Stimulated activated CD4-positive, alpha-beta T cell treated with anti-CD3 and anti-CD28 coated beads, Interleukin-1b, Interleukin-23, amount 100 ng/mL, for 1 hour (primary cell): ENCODE measurements at places on chromosomes 7 and 10.

DNA sequence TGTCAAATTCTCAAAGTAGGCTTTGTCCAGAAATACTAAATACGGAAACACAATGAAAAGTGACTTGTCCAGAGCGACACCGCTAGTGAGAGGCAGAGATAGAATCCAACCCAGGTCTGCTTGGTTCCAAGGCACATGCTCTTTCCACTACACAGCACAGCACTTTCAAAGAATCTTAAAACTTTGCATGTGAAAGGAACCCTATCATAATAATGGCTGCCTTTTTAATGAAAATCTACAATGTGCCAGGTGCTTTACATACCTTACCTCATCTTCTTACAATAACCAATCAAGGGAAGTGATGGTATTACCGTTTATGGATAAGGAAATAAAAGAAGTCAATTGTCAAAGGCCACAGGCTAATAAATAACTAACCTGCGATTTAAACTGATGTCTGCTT is 2.6 kb downstream of the CHCHD3 start:
- no peak for DNase-seq

GRCh38 chr10:131970946-131971345 is 10.8 kb downstream of the BNIP3 start:
- no peak for DNase-seq

GRCh38 chr7:118590107-118590506 is 365.6 kb downstream of the ANKRD7 start:
- DNase-seq, result no peak

- DNase-seq, result no peak
Observed at GRCh38 chr10:4541292-4541691, 284.7 kb upstream of the AKR1E2 start.

GRCh38 chr7:156703773-156704482 is 63.4 kb downstream of the RNF32 start:
- no peak for DNase-seq

DNA sequence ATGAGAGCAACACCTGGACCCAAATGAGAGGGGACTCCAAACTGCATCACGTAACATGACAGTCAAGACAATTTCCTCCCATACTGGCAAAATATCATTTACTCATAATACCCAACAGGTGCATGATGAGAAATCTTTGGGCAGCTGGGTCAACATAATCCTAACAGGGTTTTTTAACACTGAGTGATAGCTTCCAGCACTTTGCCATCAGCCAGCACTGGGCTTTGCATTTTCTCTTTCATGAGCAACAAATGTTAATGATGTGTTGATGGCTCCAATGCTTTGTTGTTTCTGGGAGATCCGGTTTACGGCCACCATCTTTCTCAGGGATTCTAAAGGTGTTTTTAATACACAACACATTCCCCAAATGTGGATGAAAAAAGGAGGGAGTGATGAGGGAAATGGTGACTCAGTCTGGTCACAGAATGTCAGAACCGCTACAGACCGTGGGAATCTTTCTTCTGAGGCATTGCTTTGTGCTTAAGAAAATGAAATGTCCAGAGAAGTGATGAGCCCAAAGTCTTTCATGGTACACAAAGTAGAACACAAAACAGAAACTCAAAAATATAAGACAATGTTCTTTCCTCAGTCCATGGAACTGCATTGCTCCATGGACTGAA is 705.7 kb upstream of the IGFBP3 start:
- no peak for DNase-seq

DNA sequence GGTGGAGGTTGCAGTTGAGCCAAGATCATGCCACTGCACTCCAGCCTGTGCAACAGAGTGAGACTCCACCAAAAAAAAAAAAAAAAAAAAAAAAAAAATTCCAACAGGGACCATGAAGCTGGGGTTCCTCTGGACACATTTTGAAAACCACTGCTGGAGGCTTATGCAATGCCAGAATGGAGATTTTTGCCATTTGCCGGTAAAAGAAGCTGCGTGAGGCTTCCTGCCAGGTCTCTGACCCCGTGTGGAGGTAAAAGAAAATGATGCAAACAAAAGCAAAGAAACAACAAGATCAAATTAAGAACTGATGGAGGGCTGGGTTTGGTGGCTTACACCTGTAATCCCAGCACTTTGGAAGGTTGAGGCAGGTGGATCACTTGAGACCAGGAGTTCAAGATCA is 30.5 kb upstream of the PDZD8 start:
- no peak for DNase-seq

DNA sequence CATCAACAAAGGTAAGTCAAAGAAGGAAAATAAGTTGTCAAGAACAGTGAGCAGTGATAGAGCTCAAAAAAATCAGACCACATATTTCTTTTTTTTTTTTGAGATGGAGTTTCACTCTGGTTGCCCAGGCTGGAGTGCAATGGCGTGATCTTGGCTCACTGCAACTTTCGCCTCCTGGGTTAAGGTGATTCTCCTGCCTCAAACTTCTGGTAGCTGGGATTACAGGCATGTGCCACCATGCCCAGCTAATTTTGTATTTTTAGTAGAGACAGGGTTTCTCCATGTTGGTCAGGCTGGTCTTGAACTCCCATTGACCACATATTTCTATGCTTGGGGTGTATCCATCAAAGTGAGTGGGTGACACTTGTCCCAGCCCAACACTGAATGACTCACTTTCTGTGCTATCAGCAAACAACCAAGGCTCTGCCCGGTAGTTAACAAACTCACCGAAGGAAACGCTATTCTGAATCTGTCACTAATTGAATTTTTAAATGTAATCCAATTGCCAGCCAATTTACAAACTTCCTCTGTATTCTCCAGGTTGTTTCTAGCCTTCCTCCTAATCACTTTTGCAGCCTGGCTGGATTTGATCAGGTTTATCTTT is 19.6 kb upstream of the SMNDC1 start:
- DNase-seq, result no peak

- no peak for DNase-seq
Observed at GRCh38 chr7:95927756-95928155, 155.4 kb downstream of the DYNC1I1 start.

DNA sequence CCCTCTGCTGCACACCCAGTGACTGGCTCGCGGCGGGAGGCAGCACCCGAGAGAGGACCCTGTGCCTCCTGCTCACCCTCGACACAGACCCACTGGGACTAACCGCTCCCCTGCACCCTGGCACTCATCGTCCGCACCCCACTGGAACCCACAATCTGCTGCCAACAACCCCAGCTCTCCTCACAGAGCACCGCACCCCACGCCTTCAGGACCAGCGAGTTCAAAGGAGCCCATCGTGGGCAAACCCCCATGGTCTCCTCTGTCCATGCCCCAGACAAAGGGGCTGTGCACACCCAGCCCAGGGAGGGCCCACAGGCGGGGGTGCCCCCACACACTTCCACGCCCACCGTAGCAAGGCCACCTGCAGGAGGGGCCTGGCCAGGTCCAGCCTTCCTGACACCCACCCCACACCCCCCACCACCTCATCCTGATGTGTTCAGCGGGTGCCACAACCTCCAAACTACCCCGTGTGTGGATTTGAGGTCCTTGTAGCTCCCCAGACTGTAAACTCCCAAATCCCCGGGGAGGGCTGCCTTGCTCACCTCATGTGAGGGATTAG is 14.0 kb downstream of the RASGEF1A start:
- no peak for DNase-seq

DNA sequence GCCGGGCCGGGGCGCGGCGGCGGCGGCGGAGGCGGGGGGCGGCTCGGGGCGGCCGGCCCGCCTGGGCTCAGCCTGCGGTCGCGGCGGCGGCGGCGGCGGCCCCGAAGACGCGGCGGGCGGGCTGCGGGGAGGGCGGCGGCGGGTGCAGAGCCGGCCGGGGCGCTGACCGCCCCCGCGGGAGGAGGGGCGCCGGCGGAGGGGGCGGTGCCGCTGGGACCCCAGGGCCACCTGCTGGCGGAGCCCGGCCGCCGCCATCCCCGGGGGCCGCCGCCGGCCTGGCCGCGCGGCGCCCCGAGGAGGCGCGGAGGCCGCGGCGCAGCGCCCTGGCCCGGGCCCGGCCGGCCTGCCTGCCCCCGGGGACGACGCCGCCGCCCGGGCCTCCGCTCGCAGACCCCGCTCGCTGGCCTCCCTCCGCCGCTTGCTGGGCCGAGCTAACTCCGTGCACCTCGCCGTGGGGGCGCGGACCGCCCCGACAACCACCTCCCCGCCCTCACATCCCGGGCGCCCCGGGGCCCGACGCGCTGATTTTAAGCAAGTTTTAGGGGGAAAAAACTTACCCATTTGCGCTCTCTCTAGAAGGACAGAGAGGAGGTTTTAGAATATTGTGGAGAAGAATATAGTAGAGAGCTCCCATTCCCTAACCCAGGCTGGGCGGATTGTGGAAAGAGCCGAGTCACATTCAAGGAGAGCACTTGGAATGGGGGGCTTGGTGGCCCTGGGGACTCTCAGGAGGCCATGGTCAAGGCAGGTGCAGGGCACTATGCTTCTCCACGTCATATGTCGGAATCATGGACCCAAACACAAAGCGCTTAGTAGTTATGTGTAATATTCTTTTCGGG is at the start of gene BEND7:
BEND7 (minus strand) TSS at position 140 of the 839 bp plus-strand sequence. CDS start 481 bp downstream, outside the sequence.
- DNase-seq, result no peak

DNA sequence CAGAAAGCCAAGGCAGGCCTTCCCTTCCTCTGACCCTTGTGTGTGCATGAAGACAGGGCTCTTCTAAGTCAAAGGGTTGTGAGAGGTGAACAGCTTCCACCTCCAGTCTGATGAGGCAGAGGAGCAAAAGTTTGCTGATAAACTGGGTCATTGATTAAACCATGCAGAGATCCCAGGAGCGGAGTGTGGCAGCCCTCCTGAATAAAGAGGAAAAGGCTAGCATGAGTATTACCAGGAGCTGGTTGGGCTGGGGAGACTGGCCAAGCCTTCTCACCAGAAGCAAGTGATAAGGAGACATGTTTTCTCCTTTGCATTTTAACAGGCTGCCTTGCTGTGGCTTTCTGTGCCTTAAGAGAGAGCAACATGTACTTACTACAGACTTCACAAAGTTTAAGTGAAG is 10.2 kb downstream of the LMOD2 start:
- DNase-seq, result no peak

DNA sequence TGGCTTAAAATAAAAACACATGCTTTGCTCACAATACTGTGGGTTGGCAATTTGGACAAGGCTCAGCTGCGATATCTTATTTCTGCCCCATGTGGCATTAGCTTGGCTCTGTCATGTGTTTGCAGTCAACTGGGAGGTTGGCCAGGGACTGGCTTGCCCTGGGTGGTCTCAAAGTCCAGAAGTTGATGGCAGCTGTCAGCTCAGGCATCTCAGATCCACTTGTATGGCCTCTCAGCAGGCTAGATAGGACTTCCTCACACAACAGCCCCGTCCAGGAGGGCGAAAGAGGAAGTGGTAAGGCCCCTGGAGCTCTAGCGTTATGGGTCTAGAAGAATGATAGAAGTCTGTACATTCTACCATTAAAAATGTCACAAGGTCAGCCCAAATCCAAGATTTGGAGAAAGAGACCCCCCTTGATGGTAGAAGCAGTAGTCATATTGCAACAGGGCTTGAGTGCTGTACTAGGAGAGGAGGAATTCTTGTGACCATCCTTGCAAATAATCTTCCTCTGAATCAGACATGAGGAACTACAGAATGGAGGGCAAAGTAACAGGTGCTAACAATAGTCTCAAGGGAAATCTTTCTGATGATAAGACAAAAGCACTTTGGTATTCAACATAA is 166.2 kb downstream of the FAM107B start:
- DNase-seq, result no peak

- no peak for DNase-seq
Observed at GRCh38 chr7:46383605-46384004, 462.5 kb upstream of the IGFBP3 start.

DNA sequence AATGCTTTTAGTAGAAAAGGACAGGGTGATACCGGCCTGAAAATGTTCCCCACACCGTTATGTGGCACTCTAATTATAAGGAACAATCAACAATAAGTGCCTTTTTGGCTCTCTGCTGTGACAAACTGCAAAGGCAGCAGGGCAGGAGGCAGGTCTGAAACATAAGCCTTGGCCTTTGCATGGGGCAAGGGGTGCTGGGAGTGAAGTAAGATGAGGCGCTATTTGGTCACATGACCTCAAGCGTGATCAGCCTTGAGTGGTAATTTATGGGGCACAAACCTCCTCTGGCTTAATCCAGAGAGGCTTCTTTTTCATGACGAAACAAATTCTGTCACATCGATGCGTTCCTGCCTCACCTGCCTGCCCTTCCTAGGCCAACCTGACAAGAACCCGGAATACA is 202.7 kb downstream of the TAX1BP1 start:
- no peak for DNase-seq

GRCh38 chr10:72355214-72355555 is 466 bp upstream of the DNAJB12 start:
- DNase-seq, result no peak

DNA sequence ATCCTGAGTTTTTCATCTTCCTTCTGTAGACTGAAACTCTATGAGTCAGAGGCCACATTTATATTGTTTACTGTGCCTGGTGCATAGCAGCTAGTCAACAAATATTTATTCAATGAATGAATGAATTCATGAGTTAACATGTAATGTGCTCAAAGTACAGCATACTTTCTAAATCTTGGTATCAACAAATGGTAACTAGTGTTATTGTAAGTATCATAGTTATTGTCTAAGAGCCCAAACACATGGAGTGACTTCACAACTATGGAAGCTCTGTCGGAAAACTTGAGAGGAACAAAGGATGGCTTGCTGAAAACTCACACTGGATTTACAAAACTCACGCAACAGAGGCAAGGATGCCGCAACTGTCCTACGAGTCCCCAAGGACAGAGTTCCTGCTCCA is 35.9 kb downstream of the DENND2A start:
- DNase-seq, result no peak
